ENCODE measurements at places on chromosomes 2 and 18.

DNA sequence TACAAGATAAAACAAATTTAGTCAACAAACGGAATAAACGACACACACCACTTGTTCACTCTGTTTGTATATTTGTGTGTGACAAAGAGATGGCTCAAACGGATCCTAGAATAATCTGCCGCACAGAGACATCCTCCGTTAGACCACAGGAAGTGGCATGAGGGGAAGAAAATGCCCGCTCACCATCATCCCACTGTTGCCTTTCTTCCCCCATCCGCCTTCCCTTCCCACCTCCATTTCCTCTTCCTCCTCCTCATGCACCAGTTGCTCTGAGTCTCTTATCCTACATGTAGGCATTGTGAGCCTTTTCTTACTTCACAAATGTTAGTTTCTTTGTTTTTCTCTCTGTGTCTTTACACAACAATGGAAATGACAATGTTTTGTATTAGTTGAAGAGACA is 228.5 kb upstream of the SMIM21 start:
- no peak for DNase-seq

- DNase-seq = no peak
These were observed at the start of gene MTLN for GRCh38 chr2:110211938-110212858. TSS of gene MTLN (minus strand) at chr2:110212547. CDS start at chr2:110212525, 22 bp downstream.

GRCh38 chr2:165794536-165794928 is 485 bp upstream of the GALNT3 start:
- no peak for DNase-seq

- DNase-seq = no peak
These were observed 208.2 kb downstream of the FBXO15 start for GRCh38 chr18:73939391-73939790.

- no peak for DNase-seq
These were observed 4.2 kb downstream of the ECEL1 start for GRCh38 chr2:232483311-232483922.

- no peak for DNase-seq
These were observed 15.0 kb upstream of the ACVR1 start for GRCh38 chr2:157890969-157891642.

- no peak for DNase-seq
These were observed 285.8 kb upstream of the REV1 start for GRCh38 chr2:99775585-99775984.

DNA sequence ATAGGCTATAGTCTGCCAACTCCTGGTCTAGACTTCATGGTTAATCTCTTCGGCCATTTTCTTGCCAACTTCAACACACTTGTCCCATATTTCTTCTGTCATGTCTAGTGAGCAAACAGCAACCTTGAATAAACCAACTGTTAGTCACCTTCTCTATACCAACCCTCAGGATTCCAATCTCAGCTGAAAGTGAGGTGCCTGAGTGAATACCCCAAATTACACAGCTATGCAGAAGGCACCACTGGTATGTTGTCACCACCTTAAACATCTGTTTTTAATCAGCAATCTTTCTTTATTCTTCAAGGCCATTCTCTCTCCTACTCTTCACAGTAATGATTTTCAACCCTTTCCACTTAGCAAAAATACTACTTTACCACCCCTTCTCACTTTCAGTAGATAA is 39.3 kb downstream of the THOC1 start:
- DNase-seq = no peak

DNA sequence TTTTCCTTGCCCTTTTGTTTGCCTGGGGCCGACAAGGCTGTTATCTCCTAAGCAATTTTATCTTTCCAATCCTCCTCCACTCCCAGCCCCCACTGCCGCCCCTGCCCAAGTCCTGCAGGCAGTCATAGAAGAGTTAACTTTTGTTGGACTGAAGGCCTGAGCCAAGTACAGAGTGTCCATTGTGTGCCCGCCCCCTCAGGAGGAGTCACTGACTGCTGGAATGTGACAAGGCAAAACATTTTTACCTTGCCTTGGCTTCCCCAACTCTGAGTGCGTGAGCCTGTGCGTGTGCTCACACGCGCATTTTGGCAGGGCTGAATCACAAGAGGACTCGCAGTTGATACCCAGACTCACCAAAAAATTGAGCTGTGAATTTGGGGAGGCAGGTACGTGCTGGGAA is 16.2 kb downstream of the SETBP1 start:
- DNase-seq = no peak

GRCh38 chr18:24831081-24831480 is 370.6 kb downstream of the HRH4 start:
- DNase-seq = no peak

DNA sequence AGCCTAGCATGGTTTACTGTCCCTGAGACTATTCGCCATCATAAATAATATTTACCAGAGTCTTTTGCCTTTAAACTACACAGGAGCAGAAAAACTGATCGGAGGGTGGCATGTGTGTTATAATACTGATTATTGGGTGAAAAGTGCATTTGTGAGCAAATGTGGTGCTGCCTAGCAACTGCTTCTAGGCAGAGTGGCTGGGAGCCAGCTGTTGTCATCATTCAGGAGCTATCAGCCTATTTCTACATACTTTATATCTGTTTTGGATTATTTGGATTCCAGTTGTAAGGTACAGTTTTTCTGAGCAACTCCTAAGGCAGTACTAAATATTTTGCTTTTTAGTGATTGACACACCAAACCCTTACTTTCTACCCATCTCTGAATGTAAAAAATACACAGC is 75.0 kb upstream of the MSTN start:
- no peak for DNase-seq

DNA sequence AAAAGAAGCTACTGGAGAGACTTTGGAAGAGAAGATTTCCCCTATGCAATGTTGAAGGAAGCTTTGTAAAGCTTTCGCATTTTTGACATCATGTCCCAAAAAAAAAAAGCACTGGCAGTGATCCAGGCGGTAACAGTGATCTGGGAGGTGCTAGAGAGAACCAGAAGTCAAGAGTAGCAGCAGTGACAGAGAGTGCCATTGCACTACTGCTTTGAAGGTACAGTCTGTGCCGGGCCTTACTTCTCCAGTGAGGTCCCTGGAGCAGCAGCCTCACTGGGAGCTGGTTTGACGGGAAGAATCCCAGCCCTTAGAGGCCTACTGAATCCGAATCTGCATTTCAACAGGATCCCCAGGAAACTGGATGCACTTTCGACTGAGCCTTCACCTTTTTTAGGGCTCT is 50.9 kb upstream of the ATL2 start:
- DNase-seq = no peak

- DNase-seq = no peak
These were observed 151.8 kb upstream of the MYT1L start for GRCh38 chr2:2482851-2483250.

Measured in mesenteric fat pad (tissue), 1 donor.